ENCODE measurements at places on chromosomes 16 and 17.

DNA sequence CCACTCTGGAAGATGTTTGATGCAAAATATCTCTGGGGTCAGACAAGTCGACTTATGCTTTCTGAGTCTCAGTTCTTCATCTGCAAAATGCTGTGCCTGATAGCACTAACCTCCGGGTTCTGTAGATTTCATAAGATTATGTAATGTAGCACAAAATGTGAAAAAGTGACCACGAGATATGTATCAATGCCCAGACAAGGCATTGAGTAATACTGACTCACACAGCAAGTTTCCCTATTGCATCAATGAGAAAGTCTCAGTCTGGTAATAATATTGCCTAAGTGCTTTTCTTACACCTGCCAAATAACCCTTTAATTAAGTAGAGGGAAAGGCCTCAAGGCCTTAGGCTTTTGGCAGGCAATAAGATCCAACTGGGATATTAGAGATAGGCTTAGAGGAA is 41.4 kb upstream of the MMP2 start:
- peak; percentile 84 for DNase-seq

DNA sequence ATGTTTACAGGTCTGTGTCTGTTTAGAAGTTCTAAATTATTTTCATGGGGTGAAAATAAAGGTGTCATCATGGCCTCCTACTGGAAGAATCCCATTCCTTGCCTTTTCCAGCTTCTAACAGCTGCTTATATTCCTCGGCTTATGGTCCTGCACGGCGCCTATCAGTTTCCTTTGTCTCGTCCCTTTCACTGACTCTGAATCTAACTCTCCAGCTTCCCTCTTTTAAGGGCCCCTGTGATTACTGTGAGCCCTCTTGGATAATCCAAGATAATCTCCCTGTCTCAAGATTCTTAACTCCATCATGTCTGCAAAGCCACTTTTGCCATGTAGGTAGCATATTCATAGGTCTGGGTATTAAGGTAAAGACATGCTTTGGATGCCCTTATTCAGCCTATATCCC is 441.0 kb upstream of the ERCC4 start:
- no peak for DNase-seq

GRCh38 chr16:21608639-21609328 is 9.4 kb downstream of the METTL9 start:
- DNase-seq, result peak; percentile 76

- peak; percentile 43 for DNase-seq
Observed at GRCh38 chr16:23788685-23789084, 33.9 kb downstream of the CHP2 start.

- DNase-seq, result no peak
Observed at GRCh38 chr16:88322500-88322970, 60.2 kb upstream of the ZNF469 start.

GRCh38 chr17:48215583-48216139 is 108.1 kb downstream of the SNX11 start:
- peak; percentile 45 for DNase-seq

GRCh38 chr16:73163238-73163815 is 115.4 kb upstream of the ZFHX3 start:
- DNase-seq, result no peak

DNA sequence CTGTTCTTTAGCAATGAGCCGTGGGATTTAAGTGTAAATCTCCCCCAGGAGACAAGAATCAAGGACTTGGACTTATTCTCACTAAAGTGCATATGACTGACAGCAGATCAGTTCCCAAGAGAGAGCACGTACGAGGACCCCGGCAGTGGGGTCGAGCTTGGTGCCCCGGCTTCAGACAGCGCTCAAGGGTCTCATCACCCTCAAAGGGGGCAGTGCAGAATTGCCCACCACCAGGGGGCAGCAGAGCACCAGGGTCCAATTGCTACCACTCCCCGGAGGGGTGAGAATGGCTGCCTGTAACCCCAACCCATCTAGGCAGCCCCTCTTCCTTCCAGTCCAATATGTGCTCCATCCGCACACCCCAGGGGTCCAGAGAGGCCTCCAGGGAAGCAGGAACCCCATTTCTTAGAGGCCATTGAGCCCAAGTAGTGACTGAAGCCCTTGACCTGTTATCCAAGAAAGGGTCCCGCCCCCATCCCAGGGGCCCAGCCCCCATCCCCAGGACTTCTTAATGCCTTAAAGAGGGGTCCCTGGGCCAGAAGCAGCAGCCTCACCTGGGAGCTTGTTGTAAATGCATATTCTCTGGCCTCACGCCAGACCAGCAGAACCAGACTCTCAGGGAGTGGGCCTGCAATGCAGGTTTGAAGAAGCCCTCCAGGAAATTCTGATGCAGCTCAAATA is 86.1 kb downstream of the ZDHHC7 start:
- DNase-seq, result peak; percentile 79

DNA sequence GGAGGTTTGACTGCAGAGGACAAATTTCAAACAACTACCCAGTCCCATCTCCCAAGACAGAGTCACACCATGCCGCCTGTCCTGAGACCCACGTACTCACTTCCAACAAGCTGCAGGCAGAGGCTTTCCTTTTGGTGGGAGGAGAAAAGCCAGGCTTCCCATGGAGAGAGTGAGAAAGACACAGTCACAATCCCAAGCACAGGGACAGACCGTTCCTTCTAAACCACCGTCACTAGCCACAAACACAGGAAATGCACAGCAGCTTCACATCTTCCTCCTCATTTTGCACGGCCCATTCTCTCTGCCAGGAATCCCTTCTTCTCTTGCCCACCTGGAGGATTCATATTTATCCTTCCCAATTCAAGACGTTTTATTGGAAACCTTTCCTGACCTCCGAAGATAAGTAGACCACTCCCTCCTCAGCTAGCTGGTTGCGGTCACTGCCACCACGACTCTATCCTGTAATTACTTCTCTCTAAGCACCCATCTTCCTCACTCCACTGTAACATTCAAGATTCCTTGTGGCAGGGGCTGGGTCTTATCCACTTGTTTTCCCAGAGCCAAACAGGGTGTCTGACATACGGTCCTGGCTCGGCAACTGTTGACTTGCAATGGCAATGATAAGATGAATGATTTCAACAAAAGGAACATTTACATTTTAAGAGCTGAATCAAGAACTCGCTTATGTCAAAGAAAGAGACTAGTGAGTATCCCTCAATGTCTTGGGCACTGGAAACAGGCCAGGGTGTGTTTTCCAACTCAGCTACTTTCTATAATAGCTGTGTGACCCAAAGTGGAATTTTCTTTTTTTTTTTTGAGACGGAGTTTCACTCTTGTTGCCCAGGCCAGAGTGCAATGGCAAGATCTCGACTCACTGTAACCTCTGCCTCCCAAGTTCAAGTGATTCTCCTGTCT is 87.6 kb downstream of the XYLT1 start:
- DNase-seq, result peak; percentile 62

GRCh38 chr17:34424814-34425491 is 61.9 kb upstream of the CCL1 start:
- DNase-seq, result no peak

DNA sequence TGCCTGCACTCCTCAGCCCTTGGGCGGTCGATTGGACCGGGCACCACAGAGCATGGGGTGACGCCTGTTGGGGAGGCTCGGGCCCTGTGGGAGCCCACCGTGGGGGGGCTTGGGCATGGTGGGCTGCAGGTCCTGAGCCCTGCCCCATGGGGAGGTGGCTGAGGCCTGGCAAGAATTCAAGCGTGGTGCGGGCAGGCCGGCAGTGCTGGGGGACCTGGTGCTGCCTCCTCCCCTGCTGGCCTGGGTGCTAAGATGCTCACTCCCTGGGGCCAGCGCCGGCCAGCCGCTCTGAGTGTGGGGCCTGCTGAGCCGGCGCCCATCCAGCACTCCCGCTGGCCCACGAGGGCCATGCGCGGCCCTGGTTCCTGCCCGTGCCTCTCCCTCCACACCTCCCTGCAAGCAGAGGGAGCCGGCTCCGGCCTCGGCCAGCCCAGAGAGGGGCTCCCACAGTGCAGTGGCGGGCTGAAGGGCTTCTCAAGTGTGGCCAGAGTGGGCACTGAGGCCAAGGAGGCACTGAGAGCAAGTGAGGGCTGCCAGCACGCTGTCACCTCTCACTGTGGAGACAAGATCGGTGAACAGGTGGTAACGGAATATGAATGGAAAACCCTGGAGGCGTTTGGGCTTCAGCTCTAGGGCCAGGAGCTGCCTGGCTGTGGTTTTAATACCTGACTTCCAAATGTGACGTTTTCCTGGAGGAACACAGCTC is 28.5 kb downstream of the ST6GALNAC1 start:
- DNase-seq, result no peak

DNA sequence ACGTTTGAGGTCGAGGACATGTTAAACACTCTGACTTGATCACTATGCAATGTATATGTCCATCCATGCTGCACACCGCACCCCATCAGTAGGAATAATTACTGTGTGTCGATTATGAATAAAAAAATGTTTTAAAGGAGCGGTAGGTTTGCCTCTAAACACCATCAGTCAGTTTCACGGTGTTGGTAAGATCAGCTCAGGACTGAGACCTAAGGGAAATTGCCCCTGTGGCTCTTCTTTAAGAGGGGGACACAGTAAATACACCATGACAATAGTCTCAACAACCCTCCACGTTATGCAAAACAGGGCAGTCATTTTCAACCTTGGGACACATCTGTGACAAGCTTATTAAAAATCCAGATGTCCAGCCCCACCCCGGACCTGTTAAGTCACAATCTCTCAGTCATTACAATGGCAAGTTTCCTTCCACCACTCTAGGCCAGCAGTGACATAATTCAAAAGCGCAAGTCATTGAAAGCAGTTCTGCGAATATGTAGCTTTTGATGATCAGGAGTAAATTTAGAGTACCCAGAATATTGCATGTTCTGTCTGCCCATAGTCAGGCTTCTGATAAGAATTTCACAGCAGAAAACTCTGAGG is 1.2 kb downstream of the ATMIN start:
- peak; percentile 76 for DNase-seq

GRCh38 chr16:46976550-46976949 is 3.1 kb upstream of the DNAJA2 start:
- DNase-seq, result no peak

- no peak for DNase-seq
Observed at GRCh38 chr16:4647644-4647980, 23.0 kb downstream of the MGRN1 start.

DNA sequence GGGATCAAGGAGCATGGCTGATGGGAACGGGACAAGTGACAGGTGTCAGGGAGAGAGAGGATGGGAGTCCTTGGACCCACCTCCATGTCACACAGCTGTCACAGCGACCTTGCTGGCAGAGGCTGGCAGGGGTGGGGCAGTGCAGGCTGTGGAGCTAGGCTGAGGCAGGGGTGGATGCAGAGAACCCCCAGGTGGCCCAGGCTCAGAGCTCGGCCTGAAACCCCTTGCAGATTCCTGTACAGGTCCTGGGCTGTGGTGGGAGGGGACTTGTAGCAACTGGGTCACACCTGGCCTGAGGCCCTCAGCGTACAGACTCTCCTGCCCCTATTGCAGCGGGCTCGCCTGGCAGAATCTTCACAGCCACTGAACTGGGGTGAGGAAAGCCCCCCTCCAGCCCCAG is 174.1 kb downstream of the NTN1 start:
- DNase-seq, result no peak

DNA sequence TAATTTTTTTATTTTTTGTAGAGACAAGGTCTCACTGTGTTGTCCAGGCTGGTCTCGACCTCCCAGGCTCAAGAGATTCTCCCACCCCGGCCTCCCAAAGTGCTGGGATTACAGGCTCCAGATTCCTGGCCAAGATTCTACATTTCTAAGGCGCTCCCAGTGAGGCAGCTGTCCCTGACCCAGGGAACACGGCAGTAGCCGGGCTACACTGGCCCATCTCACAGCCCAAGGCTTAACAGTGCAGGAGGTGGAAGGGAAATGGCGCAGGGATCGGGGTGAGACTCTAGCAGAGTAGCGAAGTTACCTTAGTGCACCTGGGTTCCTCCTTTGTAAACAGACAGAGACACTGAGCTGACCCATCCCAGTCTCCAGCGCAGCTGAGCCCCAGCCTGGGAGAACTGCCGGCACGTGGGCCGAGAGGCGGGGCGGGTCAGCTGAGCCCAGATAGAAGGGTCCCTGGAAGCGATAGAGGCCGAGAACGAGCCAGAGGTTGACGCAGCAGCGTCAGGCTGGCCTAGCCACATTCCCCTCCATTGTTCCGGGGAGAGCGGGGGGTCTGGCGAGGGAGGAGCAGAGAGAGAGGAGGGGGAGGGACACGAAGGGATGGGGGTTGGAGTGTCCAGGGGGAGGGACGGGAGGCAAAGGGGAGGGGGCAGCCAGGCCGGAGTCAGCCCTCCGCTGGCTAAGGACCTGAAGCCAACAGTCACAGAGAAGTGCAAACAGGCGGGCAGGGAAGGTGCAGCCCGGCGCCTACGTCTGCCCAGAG is 2.5 kb downstream of the CARHSP1 start:
- DNase-seq, result no peak
